Keratinocyte (primary cell): ENCODE measurements at places on chromosomes 4 and X. TPM values are rescaled to one million over a fixed set of nuclear protein-coding genes. Genes with fewer than 3 reads are reported as not detected.

GRCh38 chrX:40164751-40165150, 67.0 kb upstream of the BCOR start:
- DNase-seq, result no peak

GRCh38 chrX:10859353-10859752, 239.0 kb upstream of the MID1 start:
- no peak for DNase-seq

GRCh38 chr4:19684084-19684483, 567.6 kb upstream of the SLIT2 start:
- no peak for DNase-seq

DNA sequence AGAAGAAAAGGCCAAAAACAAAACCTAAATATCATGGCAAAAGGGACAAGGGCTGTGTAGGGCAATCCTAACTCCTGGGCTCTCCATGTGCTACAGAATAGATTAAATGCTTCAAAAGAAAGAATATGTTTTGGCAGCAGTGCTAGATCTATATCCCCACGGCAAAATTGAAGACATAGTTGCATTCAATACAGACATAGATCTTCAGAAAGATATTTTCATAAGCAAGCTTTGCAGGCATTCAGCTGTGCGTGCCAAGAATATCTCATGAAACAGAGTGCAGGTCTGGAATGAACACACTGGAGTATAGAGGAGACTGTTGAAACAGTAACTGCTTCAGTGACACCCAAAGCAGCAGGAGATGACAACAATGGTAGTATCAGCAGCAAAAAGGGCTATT, 1476.9 kb downstream of the ARAP2 start:
- DNase-seq, result no peak

DNA sequence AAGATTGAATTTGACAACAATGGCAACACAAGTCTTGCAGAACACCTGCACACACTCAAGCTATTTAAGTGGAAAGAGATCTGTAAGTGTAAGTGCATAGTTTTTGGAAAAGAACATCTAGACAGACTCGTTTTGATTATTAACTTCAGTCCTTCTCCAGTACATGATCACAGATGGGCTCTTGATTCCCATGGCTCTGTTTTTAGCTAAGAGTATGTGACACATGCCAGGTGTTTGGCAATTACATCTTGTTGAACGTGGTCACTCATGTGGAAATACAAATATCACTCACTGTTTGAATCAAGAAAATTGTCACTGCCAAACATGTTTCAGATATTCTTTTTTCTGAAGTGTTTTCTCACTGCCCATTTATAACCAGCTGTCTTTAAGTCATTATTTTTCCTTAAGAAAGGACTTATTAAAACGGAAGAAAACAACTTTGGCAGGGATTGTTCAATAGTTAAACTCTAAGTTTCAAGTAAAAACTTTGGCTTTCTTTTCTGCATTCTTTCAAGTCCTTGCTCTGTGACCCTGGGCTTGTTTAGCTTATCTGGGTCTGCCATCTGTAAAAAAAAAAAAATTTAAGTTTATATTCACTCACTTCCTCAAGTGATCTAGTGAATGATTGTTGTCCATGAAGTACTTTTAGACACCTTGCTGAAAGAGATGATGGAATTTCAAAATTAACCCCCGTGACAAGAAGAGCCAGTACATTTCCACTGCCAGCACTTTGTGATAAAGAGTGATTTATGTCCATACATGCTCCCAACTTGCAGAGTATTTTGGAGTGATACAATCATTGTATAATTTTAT, 125.4 kb downstream of the ATXN3L start:
- DNase-seq, result no peak

- DNase-seq, result no peak
Observed at GRCh38 chrX:20685652-20686051, 418.9 kb upstream of the RPS6KA3 start.

DNA sequence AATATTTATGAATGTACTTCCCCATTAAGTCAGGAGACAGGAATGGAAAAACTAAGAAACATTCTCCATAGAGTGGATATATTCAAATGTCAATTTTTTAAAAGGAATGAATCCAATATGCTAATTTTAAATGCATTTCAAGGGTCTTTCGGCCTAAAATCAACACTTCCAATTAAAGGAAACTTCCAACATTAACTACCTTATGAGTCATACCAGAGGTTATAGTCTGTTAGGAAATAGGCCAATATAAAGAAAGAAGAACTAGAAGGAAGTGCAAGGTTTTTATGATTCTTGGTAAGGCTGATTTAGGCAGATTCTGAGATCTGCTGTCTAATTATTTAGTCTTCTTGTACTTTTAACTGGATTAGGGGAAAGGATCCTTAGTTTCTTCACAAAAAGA, 260.1 kb upstream of the EDNRA start:
- DNase-seq, result no peak

SLIT2 gene
- 1.9 to 12.8 TPM (median 7.5 TPM) in 3 replicates for polyA plus RNA-seq

NEUROG2 gene
- polyA plus RNA-seq, result not detected in 3 replicates

ART3 gene
- 0.23 to 0.64 TPM (median 0.46 TPM) in 3 replicates for polyA plus RNA-seq

CXCL6 gene
- polyA plus RNA-seq, result 0.08 to 0.29 TPM in 2 of 3 replicates, not detected in the other

P2RY8 gene
- not detected in 3 replicates for polyA plus RNA-seq

KLHL34 gene
- polyA plus RNA-seq, result not detected in 3 replicates
